ENCODE measurements at places on chromosomes 12 and 14.
A peak's percentile ranks its signal among the peaks of the same experiment; 100 is the strongest.

DNA sequence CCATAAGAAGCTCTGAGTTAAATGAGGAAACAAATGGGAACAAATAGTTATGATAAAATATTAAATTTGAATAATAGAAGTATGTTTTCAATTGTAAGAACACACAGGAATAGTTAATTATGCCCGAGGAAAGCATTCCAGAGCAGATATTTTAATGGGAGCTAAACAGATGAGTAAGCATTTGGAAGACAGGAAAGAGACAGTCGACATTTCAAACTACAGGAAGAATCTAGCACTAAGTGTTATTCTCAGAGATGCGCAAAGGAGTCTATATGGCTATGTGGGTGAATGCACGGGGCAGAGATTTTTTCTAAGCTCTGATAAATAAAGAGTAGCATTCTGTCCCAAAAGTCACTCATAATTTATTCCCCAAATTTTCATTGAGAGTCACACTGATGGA is 64.5 kb upstream of the SSTR1 start:
- DNase-seq = no peak

DNA sequence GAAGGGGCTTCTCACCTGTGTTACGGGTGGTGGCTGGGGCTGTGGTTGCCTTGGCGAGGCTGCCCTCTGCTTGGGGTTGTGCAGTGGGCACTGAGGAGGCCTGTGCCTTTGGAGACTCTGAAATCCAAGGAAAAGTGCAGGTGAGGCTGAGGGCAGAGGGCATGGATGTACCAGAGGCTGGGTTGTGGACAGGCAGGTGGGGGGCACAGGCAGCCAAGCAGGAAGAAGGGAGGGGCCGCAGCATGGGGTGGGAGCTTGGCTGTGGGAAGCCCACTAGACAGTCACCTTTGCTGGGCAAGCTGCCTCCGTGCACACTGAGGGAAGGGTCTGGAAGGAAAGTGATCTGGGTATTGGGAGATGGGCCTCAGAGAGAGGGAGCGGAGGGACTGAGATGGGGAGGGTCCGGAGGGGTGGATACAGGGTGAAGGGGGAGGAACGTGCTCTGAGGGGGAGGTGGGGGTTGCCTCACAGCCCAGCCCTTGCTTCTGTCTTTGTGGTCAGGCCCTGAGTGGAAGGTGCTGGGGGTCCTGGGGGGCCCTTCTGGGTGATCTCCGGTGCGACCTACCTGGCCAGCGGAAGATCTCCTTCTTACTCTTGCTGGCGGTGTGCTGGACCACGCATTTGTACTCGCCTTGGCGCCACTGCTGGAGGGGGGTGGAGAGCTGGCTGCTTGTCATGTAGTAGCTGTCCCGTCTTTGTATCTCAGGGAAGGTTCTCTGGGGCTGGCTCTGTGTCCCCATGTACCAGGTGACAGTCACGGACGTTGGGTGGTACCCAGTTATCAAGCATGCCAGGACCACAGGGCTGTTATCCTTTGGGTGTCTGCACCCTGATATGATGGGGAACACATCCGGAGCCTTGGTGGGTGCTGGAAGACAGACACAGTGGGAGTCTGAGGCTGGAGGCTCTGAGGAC is 318.7 kb downstream of the TMEM121 start:
- no peak for DNase-seq

- DNase-seq = no peak
Measured at GRCh38 chr12:100539202-100539601, 34.3 kb upstream of the GAS2L3 start.

GRCh38 chr14:55819610-55820304 is 239.8 kb downstream of the KTN1 start:
- no peak for DNase-seq

GRCh38 chr14:77041881-77042545 is 13.5 kb upstream of the IRF2BPL start:
- DNase-seq = no peak

- no peak for DNase-seq
Measured at GRCh38 chr14:101001311-101002069, 98.0 kb upstream of the RTL1 start.

GRCh38 chr12:29427964-29428363 is 47.0 kb upstream of the ERGIC2 start:
- no peak for DNase-seq

DNA sequence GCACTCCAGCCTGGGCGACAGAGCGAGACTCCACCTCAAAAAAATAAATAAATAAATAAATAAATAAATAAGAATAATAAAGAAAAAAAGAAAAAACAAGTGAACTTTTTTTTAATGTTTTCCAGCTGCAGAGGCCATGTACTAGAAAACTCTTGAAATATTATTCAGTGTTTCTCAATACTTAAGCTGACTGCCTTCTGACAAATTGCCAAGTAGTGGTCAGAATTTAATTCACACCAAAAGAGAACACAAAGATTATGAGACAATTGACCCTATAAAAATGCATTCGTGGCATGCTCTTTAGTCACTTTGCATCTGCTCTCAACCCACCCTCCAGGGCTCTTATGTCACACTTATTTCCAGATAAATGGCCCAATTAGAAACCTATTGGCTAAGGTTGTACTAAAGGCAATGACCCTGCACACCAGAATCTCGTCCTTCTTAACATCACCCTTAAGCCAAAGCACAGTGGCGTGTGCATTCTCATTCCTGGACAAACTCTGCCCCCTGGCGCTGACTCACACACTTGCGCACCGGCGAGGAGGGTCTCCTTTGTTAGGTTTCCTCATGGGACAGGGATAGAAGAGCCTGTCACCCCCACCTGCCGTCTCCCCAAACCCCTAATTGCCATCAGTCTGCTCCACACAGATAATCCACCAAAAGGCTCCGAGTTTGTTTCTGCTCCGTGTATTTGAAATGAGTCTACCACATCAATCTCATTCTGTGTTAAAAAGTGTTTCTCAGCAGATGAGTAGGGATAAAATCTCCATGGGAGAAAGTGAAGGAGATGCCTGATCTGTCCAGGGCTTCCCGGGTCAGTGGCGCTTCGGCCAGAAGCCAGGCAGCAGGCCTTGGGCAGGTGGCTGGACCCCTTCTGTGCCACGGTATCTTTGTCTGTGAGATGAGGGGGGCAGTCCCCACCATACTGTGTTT is 73.1 kb upstream of the CEP83 start:
- peak; percentile 66 for DNase-seq

DNA sequence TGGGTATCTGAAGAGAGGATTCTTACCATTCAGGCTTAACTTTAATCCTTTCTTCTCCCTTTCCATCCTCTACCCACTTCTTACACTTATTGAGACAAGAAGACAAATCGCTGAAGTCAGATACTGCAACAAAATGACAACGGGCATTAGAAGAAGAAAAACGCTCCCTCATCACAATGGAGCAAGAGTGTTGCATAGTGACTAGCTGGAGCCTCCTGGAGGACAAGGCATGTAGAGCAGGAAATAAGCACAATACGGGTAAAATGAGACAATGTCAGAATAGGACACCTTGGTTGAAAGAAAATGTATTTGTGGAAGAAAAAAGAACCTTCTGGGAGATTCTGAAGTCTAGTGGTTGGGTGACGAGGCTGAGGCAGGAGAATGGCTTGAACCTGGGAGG is 501.0 kb downstream of the RERGL start:
- DNase-seq = no peak

DNA sequence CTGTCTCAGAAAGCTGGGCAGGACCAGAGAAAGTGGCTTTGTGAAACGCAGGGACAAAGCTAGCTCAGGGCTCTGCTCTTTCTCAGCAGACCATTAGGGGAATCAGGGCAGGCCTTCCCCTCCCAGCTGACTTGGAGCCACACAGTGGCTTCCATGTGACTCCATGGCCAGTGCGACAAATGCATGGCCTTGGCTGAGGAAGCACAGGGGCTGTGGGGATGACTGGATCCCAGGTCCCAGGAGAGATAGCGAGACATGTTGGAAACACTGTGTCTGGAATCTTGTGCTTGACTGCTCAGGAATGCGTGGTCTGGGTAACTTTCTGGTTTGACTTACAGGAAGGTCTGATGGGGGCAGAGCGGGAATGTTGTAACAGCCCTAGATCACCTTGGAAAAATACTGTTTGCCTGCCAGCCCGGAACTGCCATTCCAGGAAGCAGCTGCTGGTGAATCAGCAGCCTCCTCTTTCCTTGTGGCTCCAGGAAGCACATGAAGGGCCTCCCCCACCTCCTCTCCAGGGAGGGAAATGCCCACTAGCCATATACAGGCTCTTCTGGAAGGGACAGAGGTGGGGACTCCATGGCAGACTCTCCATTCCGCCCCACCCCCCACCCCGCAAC is 133.5 kb upstream of the HIF1A start:
- no peak for DNase-seq

- no peak for DNase-seq
Measured at GRCh38 chr12:115941362-115941761, 336.1 kb downstream of the MED13L start.

DNA sequence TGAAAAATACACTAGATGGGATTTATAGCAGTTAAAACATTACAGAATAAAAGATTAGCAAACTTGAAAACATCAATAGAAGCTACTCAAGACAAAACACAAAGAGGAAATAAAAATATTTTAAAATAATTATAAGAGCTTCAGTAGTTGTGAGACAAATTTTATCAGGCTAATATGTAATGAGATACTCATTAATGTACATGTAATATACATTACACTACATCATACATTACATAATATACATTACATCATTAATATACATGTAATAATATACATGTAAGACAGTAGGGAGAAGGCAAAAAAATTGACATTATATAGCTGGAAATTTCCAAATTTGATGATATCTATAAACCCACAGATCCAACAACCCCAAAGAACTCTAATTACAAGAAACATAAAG is 249.4 kb upstream of the HMGA2 start:
- no peak for DNase-seq

DNA sequence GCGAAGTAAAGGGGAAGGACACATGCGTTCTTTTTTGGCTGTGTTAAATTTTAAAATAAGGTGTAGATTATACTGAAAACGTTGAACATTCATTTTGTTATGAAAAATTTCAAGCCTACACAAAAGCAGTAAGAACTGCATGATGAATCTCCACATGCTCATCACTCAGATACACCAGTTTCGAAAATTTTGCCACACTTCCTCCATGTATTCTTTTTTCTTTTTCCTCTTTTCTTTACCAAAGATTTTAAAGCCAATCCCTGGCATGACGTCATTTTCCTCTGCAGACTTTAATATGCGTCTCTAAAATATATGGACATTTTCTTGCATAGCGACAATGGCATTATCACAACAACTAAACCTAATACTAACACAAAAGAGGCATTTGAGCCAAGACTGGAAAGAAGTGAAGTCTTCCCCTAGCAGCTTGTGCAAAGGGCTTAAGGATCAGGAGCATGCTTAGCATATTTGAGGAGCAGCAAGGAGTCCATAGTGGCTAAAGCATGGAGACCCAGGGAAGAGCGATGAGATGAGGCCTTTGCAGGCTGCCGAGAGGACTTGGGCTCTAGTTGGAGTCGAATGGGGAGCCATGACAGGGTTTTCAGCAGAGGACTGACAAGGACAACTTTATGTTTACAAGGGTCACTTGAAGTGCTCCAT is 111.9 kb downstream of the ERC1 start:
- DNase-seq = no peak

Data from stimulated activated effector memory CD8-positive, alpha-beta T cell treated with anti-CD3 and anti-CD28 coated beads, Interleukin-12 subunit alpha, Interleukin-12 subunit beta, amount 100 ng/mL, for 72 hours (primary cell).